ENCODE measurements at places on chromosomes 11 and 22.

DNA sequence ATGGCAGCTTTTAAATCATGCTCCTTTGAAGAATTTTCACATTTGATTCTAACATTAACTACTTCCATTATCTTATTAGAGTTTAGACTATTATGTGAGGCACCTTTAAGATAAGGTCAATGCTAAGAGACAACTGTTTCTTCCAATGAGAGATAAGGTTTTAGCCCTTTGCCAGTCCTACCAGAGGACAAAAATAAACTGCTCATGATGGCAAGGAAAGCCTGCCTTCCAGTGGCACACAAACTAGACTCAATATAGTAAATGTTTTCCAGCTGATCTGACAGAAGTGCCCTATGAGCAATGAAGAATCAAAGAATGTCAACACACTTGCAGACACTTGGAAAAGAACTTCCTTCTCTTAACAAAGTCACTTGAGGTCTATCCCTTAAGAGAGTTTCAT lies 1152.4 kb upstream of the CCDC90B start:
- DNase-seq: no peak

DNA sequence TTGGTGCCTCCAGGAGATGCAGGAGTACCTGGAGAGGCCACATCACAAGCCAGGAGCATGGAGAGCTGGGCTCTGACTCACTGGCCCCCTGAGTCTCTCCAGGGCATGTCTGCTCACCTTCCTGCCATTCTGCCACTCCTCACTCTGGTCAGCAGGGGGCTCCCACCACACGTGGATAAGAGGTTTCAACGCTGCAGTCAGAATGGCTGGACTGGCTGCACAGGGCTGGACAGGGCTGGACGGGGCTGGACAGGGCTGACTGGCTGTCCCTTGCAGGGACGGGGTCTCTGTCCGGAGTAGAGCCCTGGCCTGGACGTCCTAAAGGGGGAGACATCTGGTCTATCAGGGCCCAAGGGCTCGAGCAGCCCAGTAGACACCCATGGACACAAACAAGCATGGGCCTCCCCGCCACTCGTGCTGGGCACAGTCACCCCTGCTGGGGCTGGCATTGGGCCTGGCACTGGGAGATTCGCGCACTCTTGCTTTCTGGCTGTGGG lies 34.6 kb downstream of the CYTH4 start:
- DNase-seq: peak; percentile 43

- no peak for DNase-seq
Measured at GRCh38 chr11:9138612-9139579, 47.5 kb upstream of the SCUBE2 start.

- no peak for DNase-seq
Measured at GRCh38 chr11:44285756-44286155, 24.2 kb downstream of the ALX4 start.
